Stimulated activated CD4-positive, alpha-beta T cell treated with anti-CD3 and anti-CD28 coated beads, Interleukin-4, amount 100 ng/mL, for 4 hours (primary cell): ENCODE measurements at places on chromosomes 11 and 22.

GRCh38 chr22:46563381-46564083 is 26.1 kb upstream of the CELSR1 start:
- DNase-seq = peak; percentile 72

GRCh38 chr22:35443790-35444684 is 44.1 kb downstream of the MCM5 start:
- DNase-seq = no peak

- no peak for DNase-seq
Observed at GRCh38 chr11:133993921-133994320, 37.2 kb upstream of the IGSF9B start.

DNA sequence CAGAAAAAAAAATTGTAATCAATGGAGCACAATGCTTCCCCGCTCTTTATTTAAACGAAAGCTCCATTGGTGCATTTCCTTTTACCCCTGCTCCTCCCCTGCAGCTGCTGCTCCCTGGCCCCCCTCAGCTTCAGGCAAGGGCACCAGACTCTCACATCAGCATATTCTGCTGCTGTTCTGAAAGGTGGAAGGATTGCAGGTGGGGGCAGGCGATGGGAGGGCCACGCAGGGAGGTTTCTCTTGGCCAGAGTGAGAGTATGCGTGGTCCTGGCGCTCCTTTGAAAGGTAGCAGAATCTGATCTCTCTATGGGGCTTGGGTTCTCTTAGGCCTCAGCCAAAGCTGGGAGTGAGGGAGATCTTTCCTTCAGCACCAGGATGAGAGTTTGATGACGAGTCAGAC is 240.9 kb upstream of the CADM1 start:
- no peak for DNase-seq

DNA sequence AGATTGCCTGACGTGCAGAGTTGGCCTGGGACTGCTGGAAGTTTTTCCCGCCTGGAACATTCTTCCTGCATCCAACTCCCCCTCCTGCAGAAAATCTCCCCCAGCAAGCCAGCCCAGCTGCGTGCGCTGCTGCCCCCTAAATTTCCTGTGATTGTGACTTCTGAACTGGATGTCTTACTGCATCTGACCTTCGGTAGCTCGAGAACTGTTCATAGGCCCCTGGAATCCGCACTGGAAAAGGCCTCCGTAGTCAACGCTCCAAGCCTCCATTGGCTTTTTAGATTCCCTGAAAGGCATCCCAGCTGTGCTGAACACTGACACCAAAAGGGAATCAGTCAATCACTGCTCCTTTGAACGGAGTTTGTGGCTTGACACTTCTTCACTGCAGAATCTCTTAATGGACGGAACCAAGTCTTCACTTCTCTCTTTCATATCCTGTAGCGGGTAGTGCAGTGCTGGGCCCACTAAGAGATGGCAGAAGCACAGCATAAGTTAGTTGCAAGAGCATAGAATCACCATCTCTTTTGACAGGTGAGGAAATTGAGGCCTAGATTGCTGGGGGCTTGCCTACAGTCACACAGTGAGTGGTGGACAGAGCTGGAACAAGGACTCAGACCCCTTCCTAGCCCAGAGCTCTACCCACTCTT is 14.2 kb upstream of the RASD2 start:
- DNase-seq = no peak

DNA sequence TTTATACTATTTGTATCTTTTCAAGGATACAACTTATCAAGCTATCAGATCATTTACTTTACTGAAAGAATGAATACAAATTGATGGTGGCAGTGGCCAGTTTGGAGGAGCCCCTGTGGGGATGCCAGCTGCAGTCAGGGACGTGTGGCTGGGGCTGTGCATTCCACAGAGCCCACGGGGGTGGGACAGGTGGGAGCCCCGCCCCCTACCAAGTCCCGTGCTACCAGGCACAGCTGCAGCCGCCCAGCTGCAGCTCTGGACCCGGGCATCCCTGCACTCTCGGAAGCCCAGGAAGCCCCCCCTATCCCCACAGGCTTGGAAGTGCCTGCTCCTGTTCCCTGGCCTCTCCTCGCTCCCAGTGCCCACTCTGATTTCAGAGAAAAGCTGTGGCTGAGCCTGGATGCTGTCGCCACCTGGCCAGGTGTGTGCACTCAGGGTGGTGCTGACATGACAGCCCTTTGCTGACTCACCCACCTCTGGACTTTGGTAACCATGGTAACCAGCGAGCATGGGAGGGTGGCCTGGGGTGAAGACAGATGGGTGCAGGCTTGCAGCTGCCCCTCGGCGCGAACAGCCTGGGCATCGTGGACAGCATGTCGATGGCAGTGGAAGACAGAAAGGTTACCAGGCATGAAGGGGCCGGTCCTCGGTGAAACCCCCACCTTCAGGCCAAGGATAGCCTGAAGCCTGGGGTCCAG is 138.1 kb downstream of the SBF2 start:
- no peak for DNase-seq

GRCh38 chr11:13595166-13595565 is 73.3 kb upstream of the FAR1 start:
- no peak for DNase-seq

DNA sequence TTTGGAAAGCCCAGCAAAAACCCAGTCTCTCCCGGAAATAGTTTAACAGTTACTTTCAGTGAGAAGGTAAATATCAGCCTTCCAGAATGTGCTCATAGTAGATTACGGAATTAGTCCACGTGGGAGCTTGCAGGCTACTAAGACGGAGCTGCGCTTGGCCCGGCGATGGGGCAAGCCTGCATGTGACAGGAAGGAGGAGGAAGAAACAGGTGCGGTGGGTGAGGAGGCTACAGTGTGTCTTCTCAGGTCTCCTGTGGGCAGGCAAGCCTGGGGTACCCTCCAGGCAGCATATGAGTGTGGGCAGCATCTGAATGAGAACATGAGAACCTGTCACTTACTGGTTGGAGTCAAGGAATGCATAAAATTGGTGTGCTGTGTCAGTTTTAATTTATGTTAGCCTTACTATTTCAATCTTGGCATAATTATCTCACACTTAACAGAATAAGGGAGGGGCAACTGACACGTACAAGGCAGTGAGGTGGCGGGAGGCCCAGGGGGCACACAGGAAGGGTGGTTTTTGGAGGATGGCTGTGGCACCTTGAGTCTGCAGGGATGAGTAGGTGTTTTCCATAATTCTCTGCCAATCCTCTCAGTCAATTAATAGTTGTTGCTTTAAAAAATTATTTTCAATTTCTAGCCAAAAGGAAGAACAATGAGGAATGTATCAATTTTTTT is 35.7 kb downstream of the CLMP start:
- peak; percentile 2 for DNase-seq
